Upper lobe of right lung (tissue), 1 donor: ENCODE measurements at places on chromosomes 6 and 20. TPM values are rescaled to one million over a fixed set of nuclear protein-coding genes. Genes with fewer than 3 reads are reported as not detected.

Gene TTLL9
- total RNA-seq, result 0.49 TPM

- DNase-seq, result no peak
Measured at GRCh38 chr20:7702141-7702540, 238.1 kb downstream of the HAO1 start.

DNA sequence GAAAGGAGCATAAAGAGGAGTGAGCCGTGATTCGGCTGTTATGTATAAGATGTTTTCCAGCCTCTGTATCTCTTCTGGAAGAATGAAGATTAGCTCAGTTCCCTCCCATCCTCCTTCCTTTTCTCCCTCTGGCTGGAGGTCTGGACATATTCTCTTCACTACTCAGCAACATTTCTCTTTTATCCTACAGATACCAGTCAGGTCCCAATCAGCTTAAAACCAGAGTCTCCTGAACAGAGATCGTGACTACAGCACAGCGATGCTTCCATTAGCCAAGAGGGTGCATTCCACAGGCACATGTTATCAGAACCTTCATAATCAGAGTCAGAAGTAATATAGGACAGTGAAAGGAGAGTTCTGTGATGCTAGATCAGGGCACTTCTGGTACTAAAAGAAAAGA is 133.9 kb upstream of the SOX4 start:
- no peak for DNase-seq

DNA sequence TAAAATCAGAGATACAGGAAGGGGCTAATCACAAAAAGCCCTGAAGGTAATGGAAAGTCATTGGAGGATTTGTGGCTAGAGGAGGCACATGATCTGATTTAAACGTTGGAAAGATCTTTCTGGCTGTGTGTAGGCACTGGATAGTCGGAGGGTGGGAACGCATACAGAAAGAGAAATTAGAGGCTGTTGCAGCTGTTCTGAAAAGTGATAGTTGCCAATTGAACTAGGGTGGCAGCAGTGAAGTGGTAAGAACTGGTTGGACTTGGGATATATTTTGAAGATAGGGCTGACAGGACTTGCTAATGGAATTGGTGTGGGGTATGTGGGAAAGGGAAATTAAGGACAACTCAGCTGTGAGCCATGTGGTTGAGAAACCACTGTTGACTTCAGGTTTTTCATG is 223.6 kb downstream of the OGFRL1 start:
- no peak for DNase-seq

DNA sequence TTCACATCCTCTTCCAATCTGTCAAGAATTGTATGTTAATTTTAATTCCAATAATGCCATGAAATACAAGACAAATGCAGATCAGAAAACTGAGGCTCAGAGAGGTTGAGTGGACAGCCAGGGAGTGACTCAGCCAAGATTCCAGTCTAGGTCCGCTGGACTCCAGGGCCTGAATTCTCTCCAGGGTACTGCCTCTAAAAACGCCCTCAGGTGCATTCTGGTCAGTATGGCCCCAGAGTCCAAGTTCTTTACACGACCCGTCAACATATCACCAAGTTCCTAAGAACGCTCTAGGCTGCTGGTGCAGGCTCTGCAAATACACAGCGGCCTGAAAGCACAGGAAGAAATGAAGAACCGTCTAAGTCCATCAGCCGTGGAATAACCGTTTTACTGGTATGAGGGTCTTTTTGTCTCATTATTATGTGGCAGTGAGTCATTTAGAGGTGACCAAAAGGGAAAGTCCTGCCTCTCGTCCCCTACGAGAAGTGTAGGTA is 709 bp upstream of the ASXL1 start:
- DNase-seq, result no peak

DNA sequence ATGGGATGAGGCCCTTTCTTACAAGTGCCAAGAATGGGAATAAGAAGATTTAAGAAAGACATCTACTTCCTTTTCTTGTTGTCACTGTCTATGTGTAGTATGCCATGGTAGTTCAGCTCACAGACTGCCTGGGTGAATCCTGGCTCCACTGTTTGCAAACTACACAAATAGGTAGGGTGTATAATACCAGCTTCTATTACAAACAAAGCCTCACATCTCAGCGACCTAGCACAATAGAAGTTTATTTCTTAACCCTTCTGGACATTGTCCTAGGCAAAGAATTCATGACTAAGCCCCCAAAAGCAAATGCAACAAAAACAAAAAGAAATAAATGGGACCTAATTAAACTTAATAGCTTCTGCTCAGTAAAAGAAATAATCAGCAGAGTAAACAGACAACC is 74.5 kb downstream of the LINC00237 start:
- no peak for DNase-seq

Gene EYA4
- total RNA-seq, result 6.0 TPM

GRCh38 chr20:57025666-57026224 is 240.7 kb downstream of the BMP7 start:
- no peak for DNase-seq

- no peak for DNase-seq
Measured at GRCh38 chr6:120056085-120056484, 706.5 kb upstream of the MAN1A1 start.

Gene ARMH2
- total RNA-seq, result not detected

Gene OLIG3
- total RNA-seq, result not detected

Gene POPDC3
- 1.9 TPM for total RNA-seq

- peak; percentile 44 for DNase-seq
Measured at GRCh38 chr20:61803416-61803914, 262.2 kb downstream of the TAF4 start.

Gene CDH4
- total RNA-seq, result 0.23 TPM

- DNase-seq, result no peak
Measured at GRCh38 chr6:142857233-142857761, 87.7 kb downstream of the HIVEP2 start.

GRCh38 chr20:54205450-54205849 is 2.4 kb upstream of the PFDN4 start:
- DNase-seq, result no peak

- no peak for DNase-seq
Measured at GRCh38 chr20:54385746-54386145, 89.6 kb upstream of the DOK5 start.

Gene DYNLRB1
- 146 TPM for total RNA-seq
